ENCODE measurements at places on chromosomes 16 and 17.

- DNase-seq = no peak
Observed at GRCh38 chr16:47139561-47140185, 4.1 kb downstream of the NETO2 start.

DNA sequence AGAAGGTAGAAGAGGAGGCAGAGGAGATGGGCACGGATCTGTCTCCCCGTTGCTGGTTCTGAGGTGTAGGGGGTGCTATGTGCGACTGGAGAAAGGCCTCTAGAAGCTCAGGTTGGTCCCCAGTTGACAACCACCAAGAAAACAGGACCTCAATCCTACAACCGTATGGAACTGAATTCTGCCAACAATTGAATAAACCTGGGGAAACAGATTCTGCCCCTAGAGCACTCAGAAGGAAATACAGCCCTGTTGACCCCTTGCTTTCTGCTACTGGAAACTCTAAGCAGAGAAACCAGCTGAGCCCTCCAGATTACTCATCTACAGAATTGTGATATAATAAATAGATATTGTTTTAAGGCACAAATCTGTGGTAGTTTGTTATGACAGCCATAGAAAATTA is 313.0 kb upstream of the GOT2 start:
- DNase-seq = no peak

- no peak for DNase-seq
Observed at GRCh38 chr17:41544935-41545334, 16.8 kb upstream of the KRT19 start.

GRCh38 chr17:30203471-30203981 is 32.0 kb downstream of the SLC6A4 start:
- DNase-seq = no peak

DNA sequence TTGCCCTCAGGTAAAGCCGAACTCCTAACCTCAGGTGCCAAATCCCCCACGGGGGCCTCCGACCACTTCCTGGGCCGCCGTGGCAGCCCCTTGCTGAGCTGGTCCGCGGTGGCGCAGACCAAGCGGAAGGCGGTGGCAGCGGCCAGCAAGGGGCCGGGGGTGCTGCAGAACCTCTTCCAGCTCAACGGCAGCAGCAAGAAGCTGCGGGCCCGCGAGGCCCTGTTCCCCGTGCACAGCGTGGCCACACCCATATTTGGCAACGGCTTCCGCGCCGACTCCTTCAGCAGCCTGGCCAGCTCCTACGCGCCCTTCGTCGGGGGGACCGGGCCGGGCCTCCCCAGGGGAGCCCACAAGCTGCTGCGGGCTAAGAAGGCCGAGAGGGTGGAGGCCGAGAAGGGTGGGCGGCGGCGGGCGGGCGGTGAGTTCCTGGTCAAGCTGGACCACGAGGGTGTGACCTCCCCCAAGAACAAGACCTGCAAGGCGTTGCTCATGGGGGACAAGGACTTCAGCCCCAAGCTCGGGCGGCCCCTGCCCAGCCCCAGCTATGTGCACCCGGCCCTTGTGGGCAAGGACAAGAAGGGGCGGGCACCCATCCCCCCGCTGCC is 51.6 kb downstream of the ACTG1 start:
- no peak for DNase-seq

DNA sequence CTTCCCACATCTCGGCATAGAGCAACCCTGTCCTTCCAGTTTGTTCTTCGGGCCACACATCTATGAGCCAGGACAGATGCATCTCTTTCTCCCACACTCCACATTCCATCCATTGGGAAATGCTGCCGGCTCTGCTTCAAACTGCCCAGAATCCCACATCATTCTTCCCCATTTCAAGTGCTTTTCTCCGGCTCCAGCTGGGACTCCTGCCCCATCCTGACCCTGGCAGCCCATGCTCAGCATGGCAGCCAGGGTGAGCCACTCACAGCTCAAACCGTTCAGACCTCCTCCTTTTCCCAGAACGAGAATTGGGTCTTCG is 132.8 kb upstream of the SDK2 start:
- no peak for DNase-seq

DNA sequence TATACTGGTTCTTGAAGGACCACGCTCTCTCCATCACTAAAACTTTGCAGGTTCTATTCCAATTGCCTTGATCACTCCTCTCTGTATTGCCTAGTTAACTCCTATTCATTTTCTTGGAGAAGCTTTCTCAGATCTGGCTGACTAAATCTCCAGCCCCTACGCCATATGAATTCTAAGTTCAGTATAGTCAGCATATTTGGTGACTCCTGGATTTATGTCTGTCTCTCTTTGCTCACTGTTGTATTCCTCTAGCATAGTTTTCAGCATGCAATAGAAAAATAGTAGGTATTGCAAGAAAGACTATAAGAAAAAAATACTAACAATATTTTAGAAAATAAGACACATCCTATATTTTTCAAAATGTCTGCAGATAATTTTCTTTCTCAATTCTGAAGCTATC is 579.7 kb downstream of the CDH11 start:
- DNase-seq = no peak

- DNase-seq = no peak
Observed at GRCh38 chr17:20206591-20206990, 197.4 kb downstream of the SPECC1 start.

DNA sequence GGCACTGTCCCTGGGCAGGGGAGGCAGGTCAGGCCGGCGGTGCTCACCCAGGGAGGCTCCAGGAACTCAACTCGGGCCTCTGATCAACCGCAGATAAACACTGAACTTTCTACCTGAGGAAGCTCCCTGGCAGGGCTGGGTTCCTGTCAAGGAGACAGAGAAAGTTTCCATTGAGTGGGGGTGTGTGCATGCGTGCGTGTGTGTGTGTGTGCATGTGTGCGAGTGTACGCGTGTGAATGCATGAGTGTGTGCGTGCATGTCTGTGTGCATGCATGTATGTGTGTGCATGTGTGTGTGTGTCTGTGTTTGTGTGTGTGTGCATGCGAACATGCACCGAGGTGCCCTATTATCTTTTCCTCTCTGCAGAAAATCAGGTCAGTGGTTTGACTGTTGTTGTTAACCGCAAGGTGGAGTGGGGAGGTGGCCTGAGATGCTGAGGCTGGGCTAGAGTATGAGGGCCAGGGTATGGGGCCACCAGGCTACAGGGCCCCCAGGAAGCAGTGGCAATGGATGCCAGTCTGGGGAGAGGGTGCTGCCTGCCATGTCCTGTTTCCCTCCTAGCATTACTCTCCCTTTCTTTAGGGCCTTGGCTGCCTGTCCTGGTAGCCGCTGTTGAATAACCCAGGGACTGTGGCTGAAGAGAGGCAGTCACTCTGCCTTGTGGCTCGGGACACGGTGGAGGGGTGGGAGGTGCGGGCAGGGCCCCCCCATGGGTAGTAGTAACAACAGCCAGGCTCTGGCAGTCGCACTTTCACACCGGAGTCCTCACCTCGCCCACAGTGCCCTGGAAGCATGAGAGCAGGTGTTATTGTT is 24.0 kb downstream of the CCR7 start:
- peak; percentile 78 for DNase-seq

GRCh38 chr17:62986549-62986948 is 20.5 kb downstream of the TANC2 start:
- DNase-seq = no peak

- DNase-seq = no peak
Observed at GRCh38 chr17:74635418-74635817, 11.9 kb upstream of the CD300E start.

GRCh38 chr16:2467528-2468232 is 3.4 kb upstream of the NTN3 start:
- DNase-seq = no peak

- DNase-seq = no peak
Observed at GRCh38 chr17:50493744-50494143, 14.5 kb upstream of the MYCBPAP start.

- no peak for DNase-seq
Observed at GRCh38 chr16:27408602-27409031, 6.6 kb downstream of the IL21R start.

DNA sequence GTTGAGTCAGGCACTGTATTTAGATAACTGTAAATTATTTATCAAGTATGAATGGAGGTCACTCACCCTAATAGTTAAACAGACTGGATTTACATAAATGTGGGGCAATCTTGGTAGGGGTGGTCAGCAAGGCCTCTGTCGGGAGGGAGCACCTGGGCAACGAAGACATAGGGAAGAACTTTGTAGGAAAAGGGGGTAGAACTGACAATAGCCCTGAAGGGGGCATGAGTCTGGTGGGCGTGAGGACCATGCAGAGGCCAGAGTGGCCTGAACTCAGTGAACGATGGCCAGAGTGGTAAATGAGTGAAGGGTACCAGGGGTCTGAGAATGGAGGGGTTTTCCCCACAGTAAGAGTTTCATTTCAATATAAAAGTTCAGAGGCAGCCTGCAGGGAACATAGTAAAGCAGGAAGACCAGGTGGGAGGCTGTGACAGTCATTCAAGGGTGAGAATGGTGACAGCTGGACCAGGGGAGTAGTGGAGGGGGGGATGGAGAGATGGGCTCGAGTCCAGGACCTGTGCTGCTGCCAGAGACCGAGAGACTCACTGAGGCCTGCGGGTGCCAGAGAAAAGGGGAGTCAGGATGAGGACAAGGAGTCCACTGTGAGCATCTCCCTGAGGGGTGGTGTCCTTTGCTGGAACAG is 2.9 kb downstream of the C17orf67 start:
- DNase-seq = no peak

DNA sequence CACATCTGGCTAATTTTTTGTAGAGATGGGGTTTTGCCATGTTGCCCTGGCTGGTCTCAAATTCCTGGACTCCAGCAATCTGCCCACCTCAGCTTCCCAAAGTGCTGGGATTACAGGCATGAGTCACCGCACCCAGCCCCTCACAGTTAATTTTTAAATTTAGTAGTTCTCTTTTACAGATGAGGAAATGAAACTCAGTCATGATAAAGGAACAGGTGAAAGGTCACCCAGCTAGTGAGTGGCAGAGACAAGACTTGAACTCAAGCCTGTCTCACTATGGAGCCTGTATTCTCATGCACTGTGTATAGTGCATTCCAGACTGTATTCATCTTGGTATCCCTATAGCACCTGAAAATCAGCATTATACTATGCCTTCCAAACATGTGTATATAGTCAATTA is 77.1 kb upstream of the WSB1 start:
- no peak for DNase-seq

GRCh38 chr17:5699814-5700213 is 115.5 kb upstream of the NLRP1 start:
- no peak for DNase-seq

GRCh38 chr17:30823421-30823820 is 1.1 kb downstream of the CRLF3 start:
- DNase-seq = no peak

GRCh38 chr16:13238182-13238581 is 336.8 kb downstream of the SHISA9 start:
- DNase-seq = no peak

GRCh38 chr17:77783991-77784820 is 174.3 kb upstream of the TNRC6C start:
- DNase-seq = peak; percentile 67
